ENCODE measurements at places on chromosomes 16 and 17. TPM values are rescaled to one million over a fixed set of nuclear protein-coding genes. Genes with fewer than 3 reads are reported as not detected.

CHST4 gene
- not detected for total RNA-seq

QRICH2 gene
- 1.1 TPM for total RNA-seq

SALL1 gene
- not detected for total RNA-seq

LITAFD gene
- not detected for total RNA-seq

KCNH4 gene
- 0.37 TPM for total RNA-seq

BAIAP3 gene
- total RNA-seq, result 4.2 TPM

TP53TG3 gene
- total RNA-seq, result not detected

GNGT2 gene
- total RNA-seq, result not detected

CFAP97D1 gene
- 0.18 TPM for total RNA-seq

LPO gene
- total RNA-seq, result 0.54 TPM

NPIPB9 gene
- 0.45 TPM for total RNA-seq

PMP22 gene
- 7.3 TPM for total RNA-seq

GPR139 gene
- total RNA-seq, result not detected

USP43 gene
- 6.5 TPM for total RNA-seq

NUP88 gene
- total RNA-seq, result 52.3 TPM

ZG16 gene
- total RNA-seq, result 1.9 TPM

PRR29 gene
- not detected for total RNA-seq

ABR gene
- total RNA-seq, result 78.3 TPM

UNKL gene
- 37.7 TPM for total RNA-seq

ORC6 gene
- total RNA-seq, result 56.3 TPM

SPATA32 gene
- not detected for total RNA-seq

AIPL1 gene
- not detected for total RNA-seq

HS3ST3B1 gene
- 1.9 TPM for total RNA-seq

RNF157 gene
- total RNA-seq, result 29.3 TPM

TAC4 gene
- total RNA-seq, result 17.1 TPM

OTOA gene
- not detected for total RNA-seq
